Hippocampal formation (tissue), 2 donors: ENCODE measurements at places on chromosomes 3 and 15.

DNA sequence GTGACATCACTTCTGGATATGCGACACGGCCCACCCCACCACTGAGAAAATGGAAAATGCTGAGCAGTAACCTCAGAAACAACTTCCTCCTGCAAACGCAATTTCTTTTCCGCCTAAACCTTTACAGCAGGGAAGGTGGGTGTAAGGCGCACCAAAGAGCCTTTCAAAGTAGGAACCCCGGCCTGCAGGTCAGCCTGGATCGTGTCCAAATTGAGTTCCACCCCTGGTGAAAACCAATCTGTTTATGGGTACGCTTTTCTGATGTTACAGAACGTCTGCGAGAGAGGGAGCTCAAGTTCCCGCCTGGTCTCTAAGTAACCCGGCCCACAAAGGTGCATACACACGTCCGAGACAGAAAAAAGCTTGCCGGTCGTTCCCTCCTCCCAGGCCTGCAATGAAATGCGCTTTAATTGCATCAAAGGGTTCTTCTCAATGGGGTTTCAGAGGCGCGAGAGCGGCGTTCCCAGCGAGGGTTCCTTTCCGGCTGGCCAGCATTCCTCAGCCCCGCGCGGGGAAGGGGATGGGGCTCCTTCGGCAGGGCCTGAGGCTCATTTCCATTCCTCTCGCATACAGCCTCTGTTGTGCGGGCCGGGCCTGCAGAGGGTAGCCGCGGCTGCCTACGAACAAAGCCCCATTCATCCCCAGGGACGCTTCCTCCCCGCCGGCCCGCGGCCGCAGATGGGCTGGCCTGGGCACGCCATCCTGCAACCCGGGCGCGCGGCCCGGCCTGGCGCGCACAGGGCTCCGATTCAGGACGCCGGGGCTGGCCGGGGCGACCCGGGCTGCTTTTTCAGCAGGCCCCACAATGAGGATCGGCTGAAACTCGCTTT lies 138.1 kb downstream of the TMCO5A start:
- peak; percentile 93 for DNase-seq

DNA sequence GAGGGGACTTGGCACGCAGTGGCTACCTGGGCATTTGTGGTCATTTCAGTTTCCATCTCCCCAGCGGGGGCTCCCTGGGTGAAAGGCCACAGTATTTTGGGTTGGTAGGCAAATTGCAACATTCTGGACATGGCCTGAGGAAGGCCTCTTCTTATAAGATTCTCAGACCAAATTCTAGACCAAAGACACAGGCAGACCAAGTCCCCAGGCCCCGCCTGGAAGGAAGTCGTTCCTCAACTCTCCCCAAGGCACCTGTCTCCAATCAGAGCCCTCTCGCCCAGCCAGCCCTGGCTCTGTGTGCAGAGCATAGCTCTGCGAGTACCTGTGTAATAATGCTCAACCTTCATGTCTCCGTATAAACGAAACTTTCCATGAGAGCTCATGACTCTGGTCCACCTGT lies 53.1 kb downstream of the GRIP2 start:
- no peak for DNase-seq

GRCh38 chr3:177179281-177180067 lies 17.8 kb downstream of the TBL1XR1 start:
- DNase-seq, result no peak

DNA sequence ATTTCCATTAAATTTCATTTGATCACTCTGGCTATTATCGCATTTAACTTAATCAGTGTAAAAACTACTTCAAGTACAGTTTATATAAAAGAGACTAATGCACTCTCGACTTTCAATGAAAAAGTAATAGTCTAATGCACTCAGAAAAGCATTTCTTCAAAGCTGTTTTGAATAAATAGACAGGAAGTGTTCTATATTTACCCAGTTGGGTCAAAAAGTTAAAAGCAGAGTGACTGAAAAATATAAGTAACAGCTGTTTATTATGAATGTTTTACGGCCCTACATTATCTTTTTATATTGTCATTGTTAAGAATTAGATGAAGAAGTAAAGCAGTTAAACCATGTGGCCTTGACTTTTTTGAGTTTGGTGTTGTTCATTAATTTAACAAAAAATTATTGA lies 391.8 kb downstream of the ZPLD1 start:
- DNase-seq, result no peak
